Liver (tissue), 10 donors: ENCODE measurements at places on chromosomes 1 and 21. TPM values are rescaled to one million over a fixed set of nuclear protein-coding genes. Genes with fewer than 3 reads are reported as not detected.

Gene DNAH14
- 19.8 TPM for total RNA-seq

Gene HYI
- 26.9 TPM for total RNA-seq

DNA sequence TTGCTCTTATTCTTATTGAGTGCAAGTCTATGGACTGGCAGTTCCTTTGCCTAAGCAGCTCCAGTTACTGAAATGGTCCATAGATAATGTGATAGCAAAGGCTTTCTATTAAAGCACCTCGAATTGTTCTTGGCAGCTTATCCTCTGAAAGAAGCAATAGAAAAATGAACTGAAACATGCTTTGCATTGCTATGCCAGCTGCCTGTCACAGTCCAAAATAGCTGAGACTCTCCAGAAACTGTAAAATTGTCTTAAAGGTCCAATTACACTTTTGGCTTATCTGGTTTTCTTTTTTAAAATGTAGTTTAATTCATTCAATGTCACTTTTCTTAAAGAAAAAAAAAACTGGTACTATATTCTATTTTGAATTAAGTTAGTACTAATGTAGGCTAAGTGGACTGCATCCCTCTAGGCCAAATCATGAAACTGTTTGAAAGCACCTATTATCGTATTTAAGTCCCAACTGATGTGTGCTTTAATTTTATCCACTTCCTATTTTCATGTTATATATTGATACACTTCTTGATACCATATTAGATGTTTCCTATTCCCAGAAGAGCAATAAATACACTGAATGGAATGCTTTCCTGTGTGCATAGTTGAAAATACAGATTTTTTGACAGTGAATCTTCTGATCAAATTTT is 208.0 kb upstream of the DEPDC1 start:
- no peak overlapping the region for H3K4me3 ChIP-seq
- peaks cover 2% of the 10 kb centered on the region for H3K4me1 ChIP-seq
- no peaks in the 10 kb centered on the region for H3K27me3 ChIP-seq
- no peaks in the 10 kb centered on the region for H3K36me3 ChIP-seq

Gene ACTA1
- 0.08 TPM for total RNA-seq

DNA sequence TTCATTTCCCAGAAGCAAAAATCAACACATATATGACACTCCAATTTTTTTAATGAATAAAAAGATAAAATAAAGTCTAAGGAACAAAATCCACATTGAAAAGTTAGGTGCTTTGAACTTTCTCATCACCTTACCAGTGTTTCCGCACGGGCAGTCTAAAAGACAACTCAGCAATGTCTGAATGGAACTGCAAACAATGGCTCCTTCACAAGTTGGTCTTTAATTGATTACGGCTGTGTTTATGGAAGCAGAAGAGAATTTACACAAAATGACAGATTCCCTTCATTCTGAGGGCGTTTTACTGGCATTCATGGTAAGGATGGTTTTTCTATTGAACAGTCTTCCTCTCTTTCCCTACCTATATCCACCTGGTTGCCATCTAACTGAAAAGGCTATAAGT is 65.0 kb upstream of the RNPC3 start:
- no peak overlapping the region for H3K4me3 ChIP-seq
- no peak overlapping the region for H3K27ac ChIP-seq
- no peaks in the 10 kb centered on the region for H3K36me3 ChIP-seq
- no peak for DNase-seq

Gene AMY1B
- not detected for total RNA-seq

Gene KCNC4
- 1.0 TPM for total RNA-seq

Gene PADI3
- not detected for total RNA-seq

Gene C1QB
- total RNA-seq: 174 TPM

- no peak overlapping the region for H3K27ac ChIP-seq
- no peak overlapping the region for H3K4me3 ChIP-seq
- no peak for DNase-seq
- H3K4me1 ChIP-seq: no peaks in the 10 kb centered on the region
Measured at GRCh38 chr1:186662752-186663151, 17.5 kb downstream of the PTGS2 start.

DNA sequence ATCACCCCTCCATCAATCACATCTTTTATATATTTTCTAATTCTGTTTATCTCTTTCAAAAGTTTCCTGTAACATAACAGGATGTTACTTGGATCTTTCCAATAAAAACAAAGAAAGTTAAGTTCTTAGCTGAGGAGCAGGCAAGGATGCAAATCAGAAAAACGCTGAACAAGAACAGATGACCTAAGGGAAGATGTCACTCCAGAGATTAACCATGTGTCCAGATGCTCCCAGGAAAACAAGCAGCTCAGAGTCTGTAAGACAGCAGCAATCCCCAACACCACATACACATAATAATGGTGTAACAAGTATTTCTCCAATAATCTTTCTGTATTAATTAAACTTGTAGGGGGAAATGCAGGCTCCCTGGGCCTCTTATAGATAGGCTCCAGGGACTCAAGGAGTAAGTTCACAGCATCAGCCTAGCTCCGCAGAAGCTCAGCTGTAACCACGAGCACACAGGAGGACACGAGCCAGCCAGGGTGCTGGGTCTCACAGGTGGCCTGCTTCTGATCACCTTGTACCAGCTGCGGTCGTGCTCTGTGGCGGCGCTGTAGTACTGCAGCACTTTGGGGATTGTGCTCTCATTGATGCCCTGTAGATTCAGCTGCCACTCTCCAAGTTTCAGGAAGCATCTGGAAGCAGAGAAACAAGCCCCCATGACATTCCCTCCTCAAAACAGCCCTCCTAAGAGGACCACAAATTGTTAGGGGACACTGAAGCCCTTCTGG is 33.1 kb upstream of the EXOSC10 start:
- no peak overlapping the region for H3K4me3 ChIP-seq
- H3K36me3 ChIP-seq: peaks cover 11% of the 10 kb centered on the region
- no peak overlapping the region for H3K27ac ChIP-seq

GRCh38 chr1:162412002-162412401 is at the start of gene SH2D1B:
Gene SH2D1B (minus strand): TSS chr1:162412136. CDS start chr1:162412016, 120 bp downstream.
- H3K36me3 ChIP-seq: no peaks in the 10 kb centered on the region
- H3K27ac ChIP-seq: no peak within 1 kb of the TSS
- H3K4me3 ChIP-seq: no peak within 1 kb of the TSS
- no peak for DNase-seq
- no peaks in the 10 kb centered on the region for H3K27me3 ChIP-seq
- H3K4me1 ChIP-seq: no peaks in the 10 kb centered on the region

- peaks cover 4% of the 10 kb centered on the region for H3K36me3 ChIP-seq
- H3K4me3 ChIP-seq: no peak overlapping the region
- no peaks in the 10 kb centered on the region for H3K4me1 ChIP-seq
Measured at GRCh38 chr1:43879414-43879813, 54.2 kb upstream of the ARTN start.

- H3K27ac ChIP-seq: peak overlapping the region; percentile 84
- no peaks in the 10 kb centered on the region for H3K36me3 ChIP-seq
- peak; percentile 78 for DNase-seq
- H3K4me1 ChIP-seq: peaks cover 46% of the 10 kb centered on the region
- no peaks in the 10 kb centered on the region for H3K27me3 ChIP-seq
- H3K4me3 ChIP-seq: peak overlapping the region; percentile 59
Measured at GRCh38 chr21:29299046-29299915, 559 bp downstream of the BACH1 start.

DNA sequence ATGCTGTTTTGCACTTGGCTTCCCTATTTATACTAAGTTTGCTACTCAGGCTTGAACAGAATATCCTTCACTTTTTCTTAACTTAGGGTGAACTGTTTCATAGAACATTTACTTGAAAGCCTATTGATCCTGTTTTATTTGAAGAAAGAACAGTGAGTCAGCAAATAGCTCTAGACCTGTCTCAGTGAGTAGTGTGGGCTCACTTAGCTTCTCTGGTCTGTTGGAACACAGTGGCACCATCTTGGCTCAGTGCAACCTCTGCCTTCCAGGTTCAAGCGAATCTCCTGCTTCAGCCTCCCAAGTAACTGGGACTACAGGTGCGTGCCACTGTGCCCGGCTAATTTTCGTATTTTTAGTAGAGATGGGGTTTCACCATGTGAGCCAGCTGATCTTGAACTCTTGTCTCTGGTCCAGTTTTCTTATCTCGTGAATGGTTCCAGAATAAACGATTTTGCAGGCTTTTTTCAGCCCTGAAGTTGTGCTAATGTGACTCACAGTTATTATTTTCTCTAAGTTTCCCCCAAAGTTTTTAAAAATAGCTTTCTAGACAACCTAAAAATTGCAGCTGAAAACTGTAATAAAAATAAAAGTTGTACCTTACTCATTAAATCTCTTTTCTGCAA is 76.8 kb downstream of the KIF1B start:
- peaks cover 11% of the 10 kb centered on the region for H3K36me3 ChIP-seq
- peaks cover 12% of the 10 kb centered on the region for H3K4me1 ChIP-seq
- no peak overlapping the region for H3K27ac ChIP-seq
- no peak overlapping the region for H3K4me3 ChIP-seq
- no peak for DNase-seq

GRCh38 chr21:29237110-29238052 is 61.3 kb upstream of the BACH1 start:
- peaks cover 8% of the 10 kb centered on the region for H3K4me1 ChIP-seq
- H3K36me3 ChIP-seq: no peaks in the 10 kb centered on the region
- H3K27me3 ChIP-seq: no peaks in the 10 kb centered on the region
- DNase-seq: no peak
